ENCODE measurements at places on chromosomes 1 and 21.

DNA sequence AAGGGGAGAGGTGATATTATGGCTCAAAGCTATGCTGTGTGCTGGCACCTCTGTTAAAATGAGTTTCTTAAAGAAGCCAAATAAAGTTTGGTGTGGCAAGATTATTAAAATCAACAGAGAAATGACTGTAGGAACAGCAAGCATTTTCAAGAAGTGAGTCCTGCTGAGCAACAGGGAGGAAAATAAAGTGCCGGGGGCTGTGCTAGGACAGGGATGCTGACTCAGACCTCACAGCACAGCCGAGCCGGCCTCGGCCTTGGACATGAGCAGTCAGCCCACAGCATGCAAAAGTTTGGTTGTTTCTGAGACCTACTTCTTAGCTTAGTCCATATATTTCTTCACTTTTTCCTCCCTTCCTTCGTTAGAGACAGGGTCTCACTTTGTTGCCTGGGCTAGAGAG, 19.2 kb downstream of the CNIH3 start:
- DNase-seq, result no peak

DNA sequence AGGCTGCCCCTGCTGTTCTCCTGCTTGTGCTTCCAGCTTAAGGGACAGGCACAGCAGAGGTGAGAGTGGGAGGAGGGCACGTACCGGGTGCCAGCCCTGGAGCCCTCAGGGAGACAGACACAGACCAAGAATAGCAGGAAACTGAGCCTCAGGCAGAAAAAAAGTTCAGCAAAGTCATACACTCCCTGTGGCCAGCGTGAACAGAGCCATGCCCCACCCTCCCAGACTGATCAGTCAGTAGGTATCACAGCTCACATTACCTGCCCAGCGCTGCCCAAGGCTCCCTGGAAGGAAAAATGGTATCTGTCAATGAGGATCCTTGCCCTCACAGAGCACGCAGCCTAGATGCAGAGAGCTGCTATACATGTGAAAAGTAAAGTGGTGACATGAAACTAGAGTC, 1.3 kb downstream of the UBL4B start:
- no peak for DNase-seq

DNA sequence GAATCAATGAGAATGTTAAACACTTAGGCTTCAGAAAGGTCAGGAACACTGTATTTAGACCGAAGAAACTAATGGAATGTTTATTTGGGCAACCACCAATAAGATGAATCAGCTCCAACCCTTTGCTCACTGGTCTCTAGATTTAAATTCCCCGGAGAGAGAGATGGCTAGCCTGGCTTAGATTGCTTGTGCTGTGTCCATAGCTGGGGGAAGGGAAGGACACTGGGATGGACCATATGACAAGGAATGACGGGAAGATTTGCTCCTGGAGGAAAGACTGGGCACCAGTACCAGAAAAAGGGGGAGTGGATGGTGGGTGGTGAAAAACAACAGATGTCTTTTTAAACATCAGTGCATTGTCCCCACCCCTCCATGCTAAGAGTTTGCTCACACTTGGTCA, 426.6 kb downstream of the DUSP10 start:
- DNase-seq, result peak; percentile 35

- DNase-seq, result no peak
Observed at GRCh38 chr1:248704606-248705005, 2.0 kb upstream of the OR14I1 start.

DNA sequence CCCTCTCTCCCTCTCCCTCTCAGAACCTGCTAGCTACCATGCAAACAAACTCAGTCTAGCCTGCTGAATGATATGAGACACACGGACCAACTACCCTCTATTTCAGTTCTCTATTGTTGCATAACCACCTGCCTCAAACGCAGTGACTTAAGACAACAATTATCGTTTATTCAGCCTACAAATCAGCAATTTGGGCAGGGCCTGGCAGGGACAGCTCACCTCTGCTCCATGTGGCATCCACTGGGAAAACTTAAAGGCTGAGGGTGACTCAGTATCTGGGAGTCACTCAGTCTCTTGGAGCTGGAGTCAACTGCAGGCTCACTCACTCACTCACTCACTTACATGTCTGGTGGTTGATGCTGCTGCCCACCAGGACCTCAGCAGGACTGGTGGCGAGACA, 121.3 kb downstream of the SEC16B start:
- no peak for DNase-seq

GRCh38 chr1:66598670-66599069, 64.7 kb downstream of the SGIP1 start:
- DNase-seq, result peak; percentile 66

DNA sequence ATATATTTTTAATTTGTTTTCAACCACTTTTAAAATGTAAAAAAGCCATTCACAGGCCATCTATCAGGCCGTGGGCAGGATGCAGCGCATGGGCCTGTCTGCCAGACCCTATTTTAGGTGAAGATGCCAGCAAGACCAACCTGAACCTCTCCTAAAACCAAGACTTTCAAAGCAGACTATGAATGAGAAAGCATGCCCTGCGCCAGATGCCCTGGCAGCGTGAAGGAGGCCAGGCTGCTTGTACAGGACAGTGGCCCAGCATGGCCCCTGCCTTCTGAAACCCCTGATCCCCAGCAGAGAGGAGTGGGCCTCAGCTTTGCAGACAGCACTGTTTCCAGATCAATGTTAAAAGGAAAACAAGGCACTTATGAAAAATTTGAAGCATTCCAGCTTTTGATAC, 31.6 kb downstream of the WDR4 start:
- DNase-seq, result no peak

DNA sequence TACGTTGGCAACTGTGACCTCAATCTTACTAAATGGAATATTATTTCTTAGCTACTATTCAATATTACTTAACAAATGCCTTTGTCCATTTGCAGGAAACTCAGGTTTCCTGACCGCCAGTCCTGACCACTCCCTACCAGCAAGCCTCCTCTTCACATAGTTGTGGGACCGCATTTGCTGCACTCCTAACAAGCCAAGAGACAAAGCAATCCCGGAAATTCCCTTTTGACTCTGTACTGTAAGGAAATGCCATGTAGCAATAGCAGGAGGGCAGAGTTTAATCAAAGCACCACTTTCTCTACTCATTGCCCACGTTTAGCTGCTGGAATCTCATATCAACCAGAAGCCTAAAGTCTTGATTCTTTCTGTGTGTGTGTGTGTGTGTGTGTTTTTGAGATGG, 28.1 kb upstream of the ACBD6 start:
- peak; percentile 84 for DNase-seq

- peak; percentile 64 for DNase-seq
Observed at GRCh38 chr1:231062500-231063270, 22.6 kb upstream of the FAM89A start.

- no peak for DNase-seq
Observed at GRCh38 chr1:237736372-237737029, 154.2 kb downstream of the ZP4 start.

DNA sequence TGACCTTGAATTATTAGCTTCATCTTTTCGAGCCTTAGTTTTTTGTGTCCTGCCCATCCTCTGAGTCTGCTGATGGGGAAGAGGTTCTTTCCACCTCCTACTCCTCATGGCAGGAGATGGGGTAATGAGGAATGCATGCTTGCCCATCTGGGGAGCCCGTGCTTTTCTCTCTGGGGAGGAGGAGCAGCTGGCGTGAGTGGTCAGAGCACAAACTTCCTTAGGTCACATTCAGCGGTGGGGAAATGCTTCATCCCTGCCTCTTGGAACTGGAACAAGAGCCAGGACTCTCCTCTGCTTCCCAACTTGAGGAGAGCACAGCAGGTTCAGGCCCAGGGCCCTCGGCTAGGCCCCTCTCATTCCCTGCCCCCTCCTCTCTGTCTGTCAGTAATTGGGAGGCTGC, 155.0 kb downstream of the PCNX2 start:
- no peak for DNase-seq

DNA sequence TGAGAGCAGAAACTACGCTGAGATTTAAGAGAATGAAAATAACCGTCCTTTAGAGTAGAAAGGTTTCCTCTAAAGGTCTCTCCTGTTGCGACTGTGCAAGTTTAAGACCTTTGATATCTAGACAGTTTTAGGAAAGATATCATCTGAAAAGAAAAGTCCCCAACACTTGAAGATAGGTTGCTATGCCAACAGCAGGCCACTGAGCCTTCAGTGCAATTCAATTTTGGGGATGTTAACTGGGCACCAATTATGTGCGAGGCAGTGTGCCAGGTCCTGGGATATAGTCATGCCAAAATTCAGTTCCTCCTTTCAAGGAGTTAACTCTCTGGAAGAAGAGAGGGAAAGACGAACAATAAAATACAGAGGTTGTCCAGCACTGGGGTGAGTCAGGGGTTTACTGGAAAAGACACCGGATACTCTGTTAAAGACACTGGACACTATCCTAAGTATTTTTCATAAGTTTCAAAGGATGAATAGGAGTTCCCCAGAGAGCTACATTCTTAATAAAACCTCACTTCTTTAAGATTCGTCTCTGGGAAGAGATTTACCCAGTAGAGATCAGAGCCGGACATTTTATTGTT, 25.5 kb upstream of the ZNF281 start:
- no peak for DNase-seq

DNA sequence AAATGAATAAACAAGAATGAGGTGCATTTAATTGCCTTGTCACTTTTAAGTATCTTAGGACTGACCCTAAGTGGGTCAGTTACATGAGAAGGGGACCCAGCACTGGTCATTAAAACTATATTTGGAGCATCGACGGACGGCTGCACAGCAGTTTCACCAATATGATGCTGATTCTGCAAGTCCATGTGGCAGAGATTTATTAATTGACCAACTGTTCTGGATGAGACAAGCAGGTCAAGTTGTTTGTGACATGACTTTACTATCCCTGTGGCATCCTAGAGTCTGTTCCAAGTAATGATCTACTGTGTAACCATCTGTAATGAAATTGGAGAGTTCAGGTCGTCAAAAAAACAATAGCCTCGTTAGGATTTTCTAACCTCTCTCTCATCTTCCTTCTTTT, 9.5 kb downstream of the AMPD1 start:
- no peak for DNase-seq

DNA sequence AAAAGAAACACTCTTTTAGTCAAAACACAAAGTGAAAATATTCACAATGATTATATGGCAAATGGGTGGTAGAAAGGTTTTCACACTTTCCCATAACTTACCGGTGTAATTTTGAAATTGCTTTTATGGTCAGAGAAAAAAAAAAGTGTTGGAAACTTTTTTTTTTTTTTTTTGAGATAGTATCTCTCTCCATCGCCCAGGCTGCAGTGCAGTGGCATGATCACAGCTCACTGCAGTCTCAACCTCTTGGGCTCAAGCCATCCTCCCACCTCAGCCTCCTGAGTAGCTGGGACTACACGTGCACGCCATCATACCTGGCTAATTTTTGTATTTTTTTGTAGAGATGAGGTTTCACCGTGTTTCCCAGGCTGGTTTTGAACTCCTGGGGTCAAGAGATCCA, 3.3 kb downstream of the IFNGR2 start:
- no peak for DNase-seq

GRCh38 chr1:160548960-160549664, 26.1 kb upstream of the SLAMF6 start:
- DNase-seq, result no peak

GRCh38 chr1:161367684-161368400, at the start of gene CFAP126:
TSS of gene CFAP126 (minus strand) at chr1:161367876. CDS start at chr1:161367868, 8 bp downstream.
- peak; percentile 38 for DNase-seq

- peak; percentile 77 for DNase-seq
Observed at GRCh38 chr1:155648207-155649147, 38.5 kb downstream of the MSTO1 start.

DNA sequence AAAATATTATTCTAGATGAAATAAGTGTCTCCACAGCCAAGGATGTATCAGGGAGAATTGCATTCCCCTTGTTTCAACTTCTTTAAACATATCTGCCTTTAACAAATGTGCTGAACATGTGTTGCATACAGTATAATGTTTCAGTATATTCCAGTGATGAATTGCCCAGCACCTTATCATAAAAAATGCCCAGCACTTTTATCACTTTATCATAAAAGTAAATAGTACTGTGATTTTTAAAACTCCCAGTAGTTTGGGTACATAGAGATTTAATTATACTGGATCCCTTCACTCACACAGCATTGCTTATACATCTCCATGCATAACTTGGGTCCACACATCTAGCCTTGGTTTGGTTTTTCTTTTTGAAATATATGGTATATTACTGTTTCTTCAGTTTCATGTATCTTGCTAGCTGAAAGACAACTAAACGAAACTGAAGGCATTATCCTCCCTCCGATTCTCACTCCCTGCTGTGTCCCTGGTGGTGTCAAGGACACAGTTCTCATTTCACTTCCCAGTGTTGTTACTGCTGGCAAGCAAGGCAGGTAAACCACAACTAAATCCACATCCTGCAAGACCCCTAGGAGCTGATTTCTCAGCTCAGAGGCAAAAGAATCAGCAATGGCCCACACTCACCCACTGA, 118.2 kb upstream of the SLC44A3 start:
- no peak for DNase-seq

- DNase-seq, result no peak
Observed at GRCh38 chr21:41802684-41803083, 35.8 kb upstream of the RIPK4 start.

GRCh38 chr1:60504206-60504840, 430.8 kb upstream of the C1orf87 start:
- no peak for DNase-seq

DNA sequence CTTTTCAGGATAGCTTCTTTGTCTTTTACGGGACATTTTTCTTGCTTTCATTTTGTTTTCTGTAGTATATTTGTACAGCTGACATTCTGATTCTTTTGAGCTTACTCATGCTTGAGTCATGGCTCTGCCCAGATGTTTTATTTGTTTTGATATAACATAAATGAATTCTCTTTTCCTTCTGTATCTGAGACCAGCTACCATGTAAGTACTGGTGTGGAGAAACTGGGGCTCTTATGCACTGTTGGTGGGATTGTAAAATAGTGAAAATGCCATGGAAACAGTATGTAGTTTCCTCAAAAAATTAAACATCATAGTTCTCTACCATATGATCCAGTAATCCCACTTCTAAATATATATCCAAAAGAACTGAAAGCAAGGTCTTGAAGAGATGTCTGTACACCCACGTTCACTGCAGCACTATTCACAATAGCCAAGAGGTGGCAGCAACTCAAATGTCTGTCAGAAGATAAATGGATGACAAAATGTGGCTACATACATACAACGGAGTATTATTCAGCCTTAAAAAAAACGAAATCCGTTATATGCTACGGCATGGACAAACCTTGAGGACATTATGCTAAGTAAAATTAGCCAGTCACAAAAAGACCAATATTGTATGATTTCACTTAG, 61.4 kb downstream of the EIF2B3 start:
- DNase-seq, result peak; percentile 60

- DNase-seq, result no peak
Observed at GRCh38 chr1:12597792-12598191, 20.2 kb downstream of the DHRS3 start.

- DNase-seq, result no peak
Observed at GRCh38 chr1:15760520-15761211, 2.1 kb downstream of the FBLIM1 start.

DNA sequence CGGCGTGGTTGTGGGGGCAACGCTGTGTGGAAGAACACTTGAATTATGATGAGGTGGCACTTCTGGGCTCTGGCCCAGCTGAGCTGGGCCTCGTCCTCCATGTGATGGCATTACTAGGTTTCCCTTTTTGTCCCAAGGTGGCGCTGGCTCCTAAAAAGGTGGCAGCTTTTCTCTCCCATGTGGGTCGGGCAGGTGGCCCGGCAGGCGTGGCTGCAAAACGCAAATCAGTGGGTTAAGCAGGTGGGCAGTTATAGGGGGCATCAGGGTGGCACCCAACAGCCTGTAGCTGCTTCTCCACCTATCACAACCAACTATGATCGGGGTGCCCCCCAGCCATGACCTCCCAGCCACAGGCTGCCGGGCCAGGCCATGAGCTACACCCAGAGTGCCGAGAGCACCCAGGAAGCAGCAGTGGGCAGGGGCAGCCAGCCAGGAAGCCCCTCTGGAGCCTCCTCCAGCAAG, 59.6 kb downstream of the KCNAB2 start:
- DNase-seq, result no peak

- DNase-seq, result no peak
Observed at GRCh38 chr21:34874684-34875513, 174.2 kb downstream of the RUNX1 start.
